ENCODE measurements at places on chromosomes 13 and 19.

GRCh38 chr19:44808463-44809371, at the start of gene BCAM:
Gene BCAM (plus strand): TSS chr19:44809103. CDS start chr19:44809125, 22 bp downstream.
- DNase-seq: peak; percentile 39

- DNase-seq: no peak
Observed at GRCh38 chr19:20165971-20166592, 932 bp upstream of the ZNF486 start.

DNA sequence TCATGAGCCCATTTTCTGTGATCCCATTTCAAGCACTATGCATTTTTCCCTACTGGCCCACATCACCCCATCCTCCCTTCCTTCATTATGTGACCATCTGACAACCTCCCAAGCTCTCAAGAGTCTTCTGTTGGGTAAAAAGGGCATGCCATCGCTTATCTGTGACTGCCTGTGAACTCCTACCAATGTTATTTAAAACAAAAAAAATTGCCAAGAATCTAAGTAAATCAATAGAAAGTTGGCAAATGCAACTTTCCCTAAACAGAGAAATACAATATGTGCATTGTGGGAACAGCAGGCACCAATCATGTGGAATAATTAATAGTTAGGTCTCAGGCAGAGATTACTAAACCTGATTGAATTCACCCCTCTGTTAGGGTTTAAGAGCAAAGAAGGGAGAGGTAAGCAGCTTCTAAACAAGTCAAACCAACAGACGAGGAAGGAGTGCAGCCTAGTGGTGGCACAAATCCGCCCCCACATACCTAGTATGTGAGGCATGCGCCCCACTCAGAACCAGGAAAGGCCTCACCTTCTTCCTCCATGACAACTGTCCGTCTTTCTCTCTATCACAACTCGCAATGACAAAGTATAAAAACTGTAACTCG, 29.8 kb downstream of the DZIP1 start:
- DNase-seq: no peak

DNA sequence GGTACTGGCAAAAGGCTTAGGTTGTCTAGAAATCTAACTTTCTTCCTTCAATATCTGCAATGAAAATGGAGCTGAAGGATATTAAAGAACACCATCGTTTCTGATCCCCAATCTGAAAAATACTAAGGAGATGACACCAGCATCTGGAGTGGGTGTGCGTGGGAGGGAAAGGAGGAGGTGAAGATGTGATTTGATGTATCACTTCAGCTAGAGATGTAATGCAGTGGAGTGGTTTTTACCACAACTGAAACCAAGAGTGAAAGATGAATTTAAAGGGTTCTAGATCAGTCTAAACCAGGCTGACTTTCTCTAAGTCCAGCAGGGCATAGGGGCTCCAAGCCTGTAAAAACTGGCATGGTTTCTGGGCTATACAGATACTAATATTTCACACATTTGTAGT, 148.4 kb downstream of the AKAP11 start:
- no peak for DNase-seq

- DNase-seq: no peak
Observed at GRCh38 chr19:3381701-3382372, 15.5 kb downstream of the NFIC start.

GRCh38 chr19:15456871-15457700, 7.3 kb downstream of the RASAL3 start:
- no peak for DNase-seq

- no peak for DNase-seq
Observed at GRCh38 chr19:48405010-48405659, 11.7 kb downstream of the GRIN2D start.

DNA sequence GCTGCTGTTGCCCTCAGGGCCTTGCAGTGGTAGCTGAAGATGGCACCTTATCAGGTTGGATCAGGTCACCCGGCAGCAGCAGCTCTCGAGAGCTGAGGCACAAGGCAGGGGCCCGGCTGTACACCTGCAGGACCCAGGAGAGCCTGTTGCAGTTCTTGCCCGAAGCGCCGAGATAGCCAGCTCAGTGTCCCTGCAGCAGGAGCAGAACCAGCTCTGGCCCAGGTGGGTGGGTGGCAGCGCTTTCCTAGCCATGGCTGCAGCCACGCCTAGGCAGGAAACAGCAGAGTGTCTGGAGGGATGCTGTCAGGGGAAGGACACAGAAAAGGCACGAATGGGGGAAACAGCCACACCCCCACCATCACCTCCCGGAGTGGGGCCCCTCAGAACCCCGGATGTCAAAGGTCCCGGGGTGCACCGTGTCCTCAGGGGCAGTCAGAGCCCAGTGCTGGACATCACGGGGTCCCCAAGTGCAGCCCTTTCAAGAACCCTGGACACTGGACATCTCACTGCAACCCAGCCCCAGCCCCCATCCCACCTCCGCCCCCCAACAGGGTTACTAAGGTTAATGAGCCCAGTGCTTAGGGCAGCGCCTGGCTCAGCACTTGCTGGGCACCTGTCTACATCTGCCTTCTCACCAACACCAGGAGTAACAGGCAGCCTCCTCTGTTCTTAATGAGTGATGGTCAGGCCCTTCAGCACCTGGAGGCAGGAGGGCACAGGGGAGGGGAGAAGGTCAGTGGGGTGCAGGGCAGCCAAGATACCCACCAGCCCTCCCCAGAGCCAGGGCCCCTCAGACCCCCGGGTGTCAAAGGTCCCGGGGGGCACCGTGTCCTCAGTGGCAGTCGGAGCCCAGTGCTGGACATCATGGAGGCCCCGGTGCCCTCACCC, 8.7 kb downstream of the ACP4 start:
- DNase-seq: no peak

DNA sequence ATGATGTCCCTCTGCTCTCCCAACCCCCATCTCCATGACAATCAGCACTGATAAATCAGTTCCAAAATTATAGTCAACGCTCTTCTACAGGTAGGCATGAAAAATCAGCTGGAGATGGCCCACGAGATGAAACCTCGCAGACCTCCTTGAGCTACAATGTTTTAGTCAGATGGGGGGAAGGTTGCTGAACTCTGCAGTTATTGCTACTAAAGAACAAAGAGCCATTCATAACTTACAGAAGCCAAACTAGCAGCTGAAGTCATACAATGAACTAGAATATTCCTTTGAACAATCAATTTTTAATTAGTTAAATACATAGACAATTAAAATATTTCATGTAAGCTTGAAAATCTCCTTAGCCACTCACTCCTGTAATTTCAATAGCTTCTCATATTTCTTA, 179.2 kb downstream of the NHLRC3 start:
- DNase-seq: peak; percentile 73

GRCh38 chr13:91313103-91313502, 34.4 kb upstream of the MIR17HG start:
- peak; percentile 57 for DNase-seq

- DNase-seq: no peak
Observed at GRCh38 chr13:94520001-94520400, 40.5 kb upstream of the DCT start.

DNA sequence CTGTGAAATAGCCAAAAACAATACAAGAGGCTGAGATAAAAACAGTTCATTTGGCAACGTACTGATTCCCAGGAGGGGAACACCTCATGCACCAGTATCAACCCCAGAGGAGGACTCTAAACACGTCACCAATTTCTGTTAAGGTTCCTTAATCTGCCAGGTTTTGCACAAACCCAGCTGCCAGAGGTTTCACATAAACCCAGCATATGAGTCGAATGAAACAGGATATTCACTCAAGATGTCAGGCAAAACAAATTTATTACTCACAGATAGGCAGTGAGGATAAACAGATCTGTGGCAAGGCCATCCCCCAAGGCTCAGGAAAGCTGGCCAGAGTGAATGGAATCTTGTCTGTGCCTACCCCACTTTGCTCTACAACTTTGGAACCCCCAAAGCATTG, 210.9 kb downstream of the GPC5 start:
- DNase-seq: no peak

DNA sequence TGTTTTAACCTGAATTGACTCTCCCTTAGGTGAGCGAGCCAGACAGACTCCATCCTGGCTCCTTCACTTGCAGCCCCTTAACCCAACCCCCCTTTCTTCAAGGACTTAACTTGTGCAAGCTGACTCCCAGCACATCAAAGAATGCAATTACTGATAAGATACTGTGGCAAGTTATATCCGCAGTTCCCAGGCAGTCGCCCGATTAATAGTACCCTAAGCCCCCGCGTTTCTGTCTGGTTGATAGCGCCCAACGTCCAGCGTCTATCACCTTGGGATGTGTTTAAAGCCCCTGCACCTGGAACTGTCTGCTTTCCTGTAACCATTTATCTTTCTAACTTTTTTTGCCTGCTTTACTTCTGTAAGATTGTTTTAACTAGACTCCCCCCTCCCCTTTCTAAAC, 6.2 kb downstream of the HSD17B14 start:
- no peak for DNase-seq

GRCh38 chr19:50710094-50710493, 9.5 kb downstream of the SHANK1 start:
- no peak for DNase-seq

DNA sequence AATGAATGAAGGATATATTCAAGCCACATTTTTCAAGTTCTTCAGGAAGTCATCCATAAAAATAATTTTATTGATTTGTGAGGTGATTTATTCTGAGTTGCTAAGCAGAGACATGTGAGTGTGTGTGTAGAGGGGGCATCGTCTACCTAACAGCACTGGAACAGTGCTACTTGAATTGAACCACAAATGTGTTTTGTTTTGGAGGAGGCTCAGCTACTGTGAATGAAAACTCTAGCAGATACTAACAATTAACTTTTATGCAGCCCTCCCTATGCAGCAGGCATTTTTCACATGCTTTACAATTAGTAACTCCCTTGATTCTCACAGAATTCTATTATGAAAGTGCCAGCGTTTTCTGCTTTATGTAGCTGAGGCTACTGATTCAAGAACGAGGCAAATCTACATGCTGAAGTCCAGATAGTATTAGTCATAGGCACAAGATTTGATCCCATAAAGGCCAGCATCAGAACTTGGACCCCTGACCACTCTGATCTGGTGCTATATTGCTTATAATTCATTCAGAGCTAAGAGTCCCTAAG, 103.7 kb downstream of the MYO16 start:
- no peak for DNase-seq

GRCh38 chr19:58560921-58561320, 2.5 kb upstream of the UBE2M start:
- DNase-seq: no peak

DNA sequence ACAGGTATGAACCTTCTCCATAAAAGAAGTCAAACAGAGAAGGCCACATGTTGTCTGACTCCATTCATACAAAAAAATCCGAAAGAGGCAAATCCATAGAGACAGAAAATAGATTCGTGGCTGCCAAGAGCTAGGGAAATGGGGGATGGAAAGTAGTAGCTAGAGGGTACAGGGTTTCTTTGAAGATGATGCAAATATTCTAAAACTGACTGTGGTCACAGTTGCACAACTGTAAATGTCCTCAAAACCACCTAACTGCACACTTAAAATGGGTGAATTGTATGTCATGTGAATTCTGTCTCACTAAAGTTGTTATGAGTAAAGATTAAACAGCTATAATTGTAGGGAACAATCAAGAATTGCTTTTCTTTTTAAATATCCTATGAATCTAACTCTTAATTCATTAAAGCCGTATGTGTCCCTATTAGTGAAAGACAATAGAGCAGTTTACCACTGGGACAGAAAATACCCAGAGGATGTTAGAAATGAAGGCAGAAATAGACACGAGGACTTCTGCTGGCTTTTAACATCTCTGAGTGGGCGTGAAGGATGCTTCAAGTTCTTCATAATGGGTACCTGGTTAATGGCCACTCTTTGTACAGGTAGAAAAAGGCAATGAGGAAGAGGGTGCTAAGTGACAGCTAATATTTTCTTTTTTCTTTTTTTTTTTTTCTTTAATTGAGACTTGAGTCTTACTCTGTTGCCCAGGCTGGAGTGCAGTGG, 21.2 kb downstream of the INSR start:
- DNase-seq: no peak

GRCh38 chr13:56561327-56561726, 579.4 kb upstream of the PRR20A start:
- no peak for DNase-seq

- no peak for DNase-seq
Observed at GRCh38 chr19:3608079-3608641, 1.5 kb upstream of the TBXA2R start.

- no peak for DNase-seq
Observed at GRCh38 chr13:44242766-44243165, 130.9 kb upstream of the SERP2 start.

- DNase-seq: no peak
Observed at GRCh38 chr19:17090583-17090982, 15.0 kb downstream of the MYO9B start.

- DNase-seq: no peak
Observed at GRCh38 chr19:7187605-7188339, 106.4 kb downstream of the INSR start.

DNA sequence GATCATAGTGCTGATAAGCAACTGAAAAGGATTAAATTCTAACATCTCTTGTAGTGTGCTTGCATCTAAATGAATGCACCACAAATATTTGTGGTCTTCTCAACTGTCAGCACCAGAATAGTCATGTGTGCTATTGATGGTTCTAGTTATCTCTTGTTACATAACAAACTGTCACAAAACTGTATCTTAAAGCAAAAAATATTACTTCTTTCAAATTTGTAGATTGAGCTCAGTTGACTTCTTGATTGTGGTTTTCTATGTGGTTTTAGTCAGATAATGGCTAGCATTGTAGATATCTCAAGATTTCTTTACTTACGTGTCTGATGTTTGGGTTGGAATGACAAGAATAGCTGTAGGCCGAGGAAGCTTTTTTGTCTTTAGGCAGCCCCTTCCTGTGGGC, 431.3 kb downstream of the SLITRK6 start:
- DNase-seq: no peak

DNA sequence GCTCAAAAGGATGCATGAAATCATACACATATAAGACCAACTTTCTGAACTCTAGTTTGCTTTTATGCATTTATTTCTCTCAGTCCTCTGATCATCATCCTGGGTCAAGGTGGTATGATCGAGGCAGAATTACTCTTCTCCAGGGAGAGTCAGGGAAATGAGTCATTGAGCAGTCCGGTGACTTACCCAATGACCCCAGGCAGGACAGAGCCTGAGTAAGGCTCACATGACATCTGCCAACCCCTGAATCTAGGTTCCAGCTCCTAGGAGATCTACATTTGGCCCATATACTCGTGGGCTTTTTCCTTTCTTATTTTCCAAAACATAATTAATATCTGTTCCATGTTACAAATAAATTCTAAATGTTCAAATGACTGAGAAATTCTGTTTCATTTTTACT, 502.3 kb downstream of the FOXO1 start:
- DNase-seq: no peak

DNA sequence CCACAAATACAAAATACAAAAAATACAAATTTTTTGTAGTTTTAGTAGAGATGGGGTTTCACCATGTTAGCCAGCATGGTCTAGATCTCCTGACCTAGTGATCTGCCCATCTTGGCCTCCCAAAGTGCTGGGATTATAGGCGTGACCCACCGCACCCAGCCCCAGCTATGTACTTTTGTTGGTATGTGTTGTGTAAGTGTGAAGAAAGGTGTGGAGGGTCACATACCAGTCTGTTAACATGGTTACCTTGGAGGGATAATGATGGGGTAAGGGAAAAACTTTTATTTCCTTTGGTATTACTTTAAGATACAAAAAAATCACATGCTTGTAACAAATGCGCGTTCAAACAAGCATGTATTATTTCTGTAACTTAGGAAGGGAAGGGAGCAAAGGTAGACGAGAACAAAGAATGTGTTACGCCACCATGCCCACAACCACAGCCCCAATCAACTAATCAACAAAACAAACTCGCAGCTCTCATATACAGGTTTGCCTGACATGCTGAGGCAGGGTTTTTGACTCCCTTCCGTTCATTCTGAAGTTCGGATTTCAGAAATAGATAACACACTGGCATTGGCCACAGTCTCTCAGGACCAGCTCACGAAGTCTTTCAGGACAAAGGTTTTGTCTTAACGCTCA, 13.5 kb upstream of the VWA8 start:
- DNase-seq: no peak

All from globus pallidus (tissue), 1 donor.